Stimulated activated CD4-positive, alpha-beta T cell treated with anti-CD3 and anti-CD28 coated beads, Interleukin-2, amount 100 ng/mL, for 48 hours (primary cell): ENCODE measurements at places on chromosomes 13 and 19.

- no peak for DNase-seq
Observed at GRCh38 chr13:31930490-31930889, 101.1 kb upstream of the FRY start.

DNA sequence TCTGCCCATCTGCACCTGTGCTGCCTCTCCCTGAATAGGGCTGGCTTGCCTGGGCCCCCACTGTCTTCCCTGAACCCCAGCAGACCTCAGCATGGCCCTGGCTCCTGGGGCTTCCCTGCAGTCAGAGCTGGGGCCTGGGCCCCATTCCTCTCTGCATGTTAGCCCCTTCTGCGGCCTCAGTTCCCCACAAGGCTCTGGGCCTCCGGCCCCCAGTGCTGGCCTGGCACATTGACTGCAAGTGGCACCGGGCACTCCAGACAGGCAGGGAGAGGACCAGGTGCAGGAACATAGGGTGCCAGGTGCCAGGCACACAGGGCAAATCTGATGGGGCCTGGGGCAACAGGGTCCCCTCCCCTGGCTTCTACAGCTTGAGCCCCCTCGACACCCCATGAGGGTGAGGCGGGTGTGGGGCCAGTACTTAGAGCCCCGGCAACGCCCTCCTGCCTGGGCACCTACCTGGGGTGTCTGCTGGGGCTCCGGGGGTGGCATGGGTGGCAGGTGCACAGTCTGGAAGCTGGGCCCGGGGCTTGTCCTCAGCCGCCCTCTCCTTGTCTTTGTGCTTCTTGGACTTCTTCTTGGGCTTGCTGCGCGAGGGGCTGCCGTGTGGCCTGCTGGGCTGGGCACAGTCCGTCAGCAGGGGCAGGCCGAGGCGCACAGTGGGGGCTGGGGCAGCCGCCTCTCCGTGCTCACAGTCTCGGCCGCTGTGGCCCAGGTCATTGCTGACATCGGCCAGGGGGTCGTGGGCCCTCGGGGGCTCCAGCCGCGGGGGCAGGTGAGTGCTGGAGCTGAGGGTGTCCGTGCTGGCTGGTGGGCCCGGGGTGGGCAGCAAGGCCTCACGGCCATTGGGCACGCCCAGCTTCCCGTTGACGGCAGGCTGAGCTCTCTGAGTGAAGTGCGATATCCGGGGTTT lies 12.3 kb upstream of the ISYNA1 start:
- DNase-seq: no peak

- no peak for DNase-seq
Observed at GRCh38 chr13:59178344-59178743, 985.4 kb downstream of the DIAPH3 start.

- no peak for DNase-seq
Observed at GRCh38 chr13:38394777-38395496, 45.3 kb downstream of the UFM1 start.

GRCh38 chr13:41177616-41178015 lies 16.8 kb downstream of the KBTBD7 start:
- no peak for DNase-seq

DNA sequence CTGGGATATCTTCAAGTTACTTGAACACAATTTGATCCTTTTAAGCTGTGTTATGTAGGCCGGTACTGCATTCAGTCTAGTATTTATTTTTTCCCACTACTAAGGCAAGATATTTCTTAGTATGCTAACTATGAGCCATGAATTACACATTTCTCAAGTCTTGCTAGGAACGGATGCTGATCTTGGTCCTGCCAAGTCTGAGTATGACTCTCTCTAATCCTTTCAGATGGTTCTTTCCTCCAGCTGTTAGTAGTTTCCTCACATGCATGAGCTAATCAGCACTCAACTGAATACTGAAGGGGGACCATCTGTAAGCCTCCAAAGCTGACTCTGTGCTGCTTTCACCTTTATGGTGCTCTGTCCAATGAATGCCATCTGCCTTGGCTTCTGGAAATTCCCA lies 460.3 kb downstream of the KCTD12 start:
- no peak for DNase-seq

DNA sequence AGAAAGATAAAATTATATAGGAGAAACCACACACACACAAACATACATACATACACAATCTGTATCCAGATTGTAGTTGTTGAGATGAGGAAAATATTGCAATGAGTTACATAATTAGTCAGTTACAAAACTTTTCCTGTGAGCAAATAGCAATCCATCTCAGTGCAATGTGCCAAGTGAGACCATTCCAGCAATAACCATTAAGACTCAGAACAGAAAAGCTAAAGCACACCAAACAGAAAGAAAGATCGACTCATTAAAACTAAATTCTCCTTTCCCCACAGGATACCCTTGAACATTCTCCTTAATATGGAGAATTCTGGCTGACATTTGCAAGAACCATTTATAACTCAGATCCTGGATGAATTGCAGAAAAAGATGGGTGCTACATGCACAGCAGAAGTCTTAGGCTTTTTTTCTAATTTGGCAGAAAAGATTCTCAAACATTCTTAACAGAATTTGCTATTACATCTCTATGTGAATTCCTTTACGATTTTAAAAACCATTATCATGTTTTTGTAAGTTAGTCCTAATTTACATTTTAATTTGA lies 1341.2 kb upstream of the SPRY2 start:
- DNase-seq: no peak

GRCh38 chr19:31504221-31504620 lies 155.0 kb upstream of the TSHZ3 start:
- DNase-seq: no peak

DNA sequence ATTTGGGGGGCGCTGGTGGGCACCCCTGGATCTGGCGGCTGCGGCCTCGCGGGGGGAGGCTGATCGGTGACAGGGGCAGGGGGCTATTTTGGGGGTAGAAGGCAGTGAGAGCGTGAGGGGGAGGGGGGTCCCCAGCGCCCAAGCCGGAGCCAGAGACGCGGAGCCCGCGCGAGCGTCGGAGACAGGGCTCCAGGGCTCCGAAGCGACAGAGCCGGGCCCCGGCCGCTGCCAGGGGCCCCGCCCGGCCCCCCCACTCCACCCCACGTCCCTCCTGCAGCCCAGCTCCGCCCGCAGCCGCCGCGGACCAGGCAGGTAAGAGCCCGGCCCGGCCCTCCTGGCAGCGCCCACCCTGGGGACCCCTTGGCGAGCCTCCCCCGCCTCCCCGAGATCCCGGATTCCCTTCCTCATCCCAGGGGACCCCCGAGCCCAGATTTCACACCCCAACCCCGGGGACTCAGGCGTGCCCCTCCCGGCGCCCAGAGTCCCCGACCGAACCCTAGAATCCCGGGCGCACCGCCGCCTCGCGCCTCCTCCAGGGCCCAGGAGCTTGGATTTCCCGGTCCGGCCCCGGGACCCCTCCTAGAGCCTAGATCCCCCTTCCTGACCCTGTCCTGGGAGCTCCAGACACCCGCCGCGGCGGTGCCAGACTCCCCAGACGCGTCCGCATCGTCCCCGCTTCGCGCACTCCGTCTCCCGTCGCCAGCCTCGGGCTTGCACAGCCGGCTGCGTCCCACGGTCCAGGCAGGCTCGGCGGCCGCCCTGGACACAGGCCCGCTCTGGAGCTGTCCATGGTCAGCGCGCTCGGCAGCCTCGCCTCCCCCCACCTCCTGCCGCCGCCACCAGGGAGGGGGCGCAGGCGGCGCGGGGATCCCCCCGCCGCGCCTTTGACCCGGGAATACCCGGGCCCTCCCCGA lies at the start of gene PPFIA3:
PPFIA3 (plus strand) TSS at position 134 of the 914 bp plus-strand sequence. CDS start 8,330 bp downstream, outside the sequence.
- no peak for DNase-seq

GRCh38 chr13:26557051-26557392 lies 461 bp upstream of the WASF3 start:
- DNase-seq: no peak

DNA sequence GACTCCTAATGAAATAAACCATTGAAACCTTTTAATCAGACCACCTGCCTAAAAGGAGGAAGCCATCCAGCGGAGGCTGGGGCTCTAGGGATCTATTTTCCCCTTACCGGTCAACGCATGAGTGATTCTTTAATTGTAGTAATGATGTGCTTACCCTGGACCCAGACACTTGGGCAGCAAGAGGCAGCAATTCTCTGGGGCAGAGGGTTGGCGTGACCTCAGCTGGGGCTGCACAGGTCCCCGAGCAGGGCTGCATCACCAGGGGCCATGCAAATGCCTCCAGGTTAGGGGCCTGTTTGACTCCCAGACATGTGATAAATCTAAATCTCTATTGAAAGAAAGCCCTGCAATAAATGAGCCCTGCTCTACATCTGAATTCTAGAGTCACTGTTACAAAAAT lies 194.2 kb upstream of the TSHZ3 start:
- no peak for DNase-seq

GRCh38 chr13:64962404-64962803 lies 2267.7 kb downstream of the PCDH9 start:
- DNase-seq: no peak

- no peak for DNase-seq
Observed at GRCh38 chr19:2184422-2184975, 20.8 kb downstream of the DOT1L start.
